ENCODE measurements at places on chromosomes 12 and 14. TPM values are rescaled to one million over a fixed set of nuclear protein-coding genes. Genes with fewer than 3 reads are reported as not detected.

The CAPZA3 gene
- not detected for total RNA-seq

The HIP1R gene
- 28.1 TPM for total RNA-seq

The TMEM263 gene
- total RNA-seq = 39.7 TPM

The PLD4 gene
- 0.30 TPM for total RNA-seq

The AKAP5 gene
- total RNA-seq = 1.9 TPM

The RPS6KL1 gene
- total RNA-seq = 6.7 TPM

The PLEK2 gene
- total RNA-seq = 0.84 TPM

The ACSM4 gene
- not detected for total RNA-seq

The CARMIL3 gene
- total RNA-seq = 1.9 TPM

The SLCO1B1 gene
- total RNA-seq = not detected

The CDK17 gene
- total RNA-seq = 61.9 TPM

The PUS7L gene
- total RNA-seq = 18.1 TPM

Data from activated T-cell treated with anti-CD3 and anti-CD28 coated beads, Interleukin-2, amount 50 U/mL, for 72 hours (primary cell).